ENCODE measurements at places on chromosomes 11 and 22. TPM values are rescaled to one million over a fixed set of nuclear protein-coding genes. Genes with fewer than 3 reads are reported as not detected.

MS4A15 gene
- total RNA-seq, result not detected

MEN1 gene
- total RNA-seq, result 26.2 TPM

CCDC86 gene
- total RNA-seq, result 31.4 TPM

SLC2A11 gene
- 10.7 TPM for total RNA-seq

TMEM191C gene
- 0.13 TPM for total RNA-seq

SLC22A9 gene
- total RNA-seq, result not detected

RFPL2 gene
- total RNA-seq, result not detected

CDHR5 gene
- total RNA-seq, result not detected

NAV2 gene
- total RNA-seq, result 4.3 TPM

FAM227A gene
- total RNA-seq, result 0.48 TPM

Data from epithelial cell of alveolus of lung (primary cell).